ENCODE measurements at places on chromosomes 1 and 21. TPM values are rescaled to one million over a fixed set of nuclear protein-coding genes. Genes with fewer than 3 reads are reported as not detected.

SHISA4 gene
- 2.5 TPM for total RNA-seq

USH2A gene
- total RNA-seq = not detected

GBP3 gene
- 88.6 TPM for total RNA-seq

DNAI4 gene
- total RNA-seq = 0.73 TPM

APCS gene
- not detected for total RNA-seq

POGZ gene
- 127 TPM for total RNA-seq

RAB7B gene
- not detected for total RNA-seq

OR6N1 gene
- not detected for total RNA-seq

DNA sequence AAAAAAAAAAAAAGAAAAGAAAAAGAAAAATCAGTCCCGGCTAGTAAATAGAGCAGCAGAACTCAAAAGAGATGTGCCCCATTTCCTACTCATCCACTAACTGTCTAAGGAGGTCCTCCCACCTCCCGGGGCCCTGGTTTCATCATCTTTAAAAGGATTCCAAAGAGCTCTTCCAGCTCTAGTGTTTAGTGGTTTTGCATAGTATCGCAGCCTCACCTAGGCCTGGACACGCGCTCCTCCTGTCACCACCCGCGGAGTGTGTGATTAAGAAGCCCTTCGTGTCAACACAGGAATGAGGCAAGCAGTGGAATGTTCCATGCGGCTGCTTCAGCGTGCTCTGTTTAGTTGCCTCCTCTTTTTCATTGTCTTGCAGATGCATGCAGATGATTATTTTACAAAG is 49.0 kb downstream of the LBR start:
- H3K4me1 ChIP-seq = no peaks in the 10 kb centered on the region
- no peak for DNase-seq
- H3K27ac ChIP-seq = no peak overlapping the region
- no peaks in the 10 kb centered on the region for H3K27me3 ChIP-seq
- peaks cover 1% of the 10 kb centered on the region for H3K36me3 ChIP-seq
- no peak overlapping the region for H3K4me3 ChIP-seq

GRCh38 chr1:160781186-160781766 is 14.7 kb upstream of the LY9 start:
- no peaks in the 10 kb centered on the region for H3K27me3 ChIP-seq
- DNase-seq = no peak
- peak overlapping the region; percentile 66 for H3K4me3 ChIP-seq

DNA sequence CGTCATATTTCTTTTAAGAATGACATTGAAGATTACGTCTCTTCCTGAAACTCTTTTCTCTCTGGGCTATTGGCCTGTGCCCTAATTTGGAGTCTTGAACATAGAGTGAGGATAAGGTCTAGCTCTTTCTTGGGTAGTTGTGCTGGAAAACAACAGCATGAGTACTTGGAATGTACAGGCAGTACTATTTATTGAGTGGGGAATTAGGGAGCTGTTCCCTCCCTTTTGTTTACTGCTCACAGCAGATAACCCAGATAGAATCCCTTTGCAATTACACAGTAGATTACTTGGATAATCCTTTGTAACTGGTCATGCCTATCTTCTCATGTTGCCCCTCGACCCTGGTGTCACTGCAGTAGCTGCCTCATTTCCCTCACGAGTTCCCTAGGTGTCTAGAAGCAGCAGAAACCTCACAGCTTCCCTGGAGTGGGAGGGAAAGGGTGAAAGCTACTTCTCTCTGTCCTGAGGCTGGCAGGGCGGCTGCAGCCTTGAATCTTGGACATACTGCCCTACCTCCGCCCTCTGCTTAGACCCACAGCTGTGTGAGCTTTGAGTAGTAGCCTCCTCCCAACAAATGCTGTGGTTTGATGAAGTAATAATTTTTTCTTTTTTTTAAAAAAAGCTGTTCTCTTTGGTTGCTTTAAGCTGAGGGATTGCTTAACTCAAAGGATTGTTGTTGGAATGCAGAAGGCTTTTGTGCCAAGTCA is 70.6 kb downstream of the FGGY start:
- DNase-seq = no peak
- no peak overlapping the region for H3K27ac ChIP-seq
- H3K27me3 ChIP-seq = no peaks in the 10 kb centered on the region
- H3K4me3 ChIP-seq = no peak overlapping the region

DNA sequence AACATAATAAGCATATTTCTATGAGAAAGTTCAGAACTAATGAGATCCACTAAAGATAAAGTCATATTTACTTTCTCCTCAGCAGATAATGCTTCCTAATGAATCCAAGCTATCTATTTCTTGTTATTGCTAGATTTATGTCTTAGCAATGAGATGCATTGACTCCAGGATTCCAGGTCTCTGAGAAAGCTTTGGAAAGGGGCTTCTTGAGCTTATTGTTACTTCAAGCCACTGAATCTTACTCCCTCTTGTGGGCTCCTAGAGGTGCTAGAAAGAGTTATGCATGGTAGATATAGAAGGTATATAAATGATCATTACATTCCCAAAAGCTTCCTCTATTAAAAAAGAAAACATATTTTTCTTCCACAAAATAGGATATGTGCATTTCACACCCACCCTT is 246.4 kb upstream of the ADAMTS5 start:
- no peaks in the 10 kb centered on the region for H3K27me3 ChIP-seq
- DNase-seq = no peak
- H3K4me1 ChIP-seq = no peaks in the 10 kb centered on the region
- H3K36me3 ChIP-seq = peaks cover 5% of the 10 kb centered on the region
- no peak overlapping the region for H3K4me3 ChIP-seq

DNA sequence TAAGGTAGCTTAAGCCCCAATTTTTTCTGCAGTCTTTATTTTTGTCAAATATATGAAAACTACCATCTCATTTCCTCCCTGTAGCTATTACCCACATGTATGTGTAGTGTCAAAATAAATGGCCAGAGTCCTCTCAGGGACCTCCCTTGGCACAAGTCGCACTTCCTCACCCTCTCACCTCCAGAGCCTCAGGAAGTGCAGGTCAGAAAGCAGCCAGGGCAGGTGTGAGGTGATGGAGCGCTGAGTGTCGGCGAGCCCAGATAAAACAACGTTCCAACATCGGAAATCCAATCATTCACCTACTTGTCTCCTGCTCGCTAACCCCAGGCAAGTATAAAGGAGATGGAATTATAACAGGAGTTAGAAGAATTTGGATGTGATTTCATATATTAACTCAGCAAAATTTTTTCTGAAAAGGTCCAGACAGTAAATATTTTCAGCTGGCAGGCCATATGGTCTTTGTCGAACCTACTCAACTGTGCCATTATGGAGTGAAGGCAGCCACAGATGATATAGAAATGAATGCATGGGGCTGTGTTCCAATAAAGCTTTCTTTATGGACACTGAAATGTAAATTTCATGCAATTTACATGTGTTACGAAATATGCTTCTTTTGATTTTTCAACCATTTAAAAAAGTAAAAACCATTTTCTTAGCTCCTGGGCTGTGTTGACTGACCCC is 76.8 kb upstream of the ERG start:
- H3K27me3 ChIP-seq = peaks cover under 1% of the 10 kb centered on the region
- H3K36me3 ChIP-seq = no peaks in the 10 kb centered on the region
- DNase-seq = no peak
- no peaks in the 10 kb centered on the region for H3K4me1 ChIP-seq
- H3K27ac ChIP-seq = no peak overlapping the region

- H3K27ac ChIP-seq = peak overlapping the region; percentile 40
- H3K27me3 ChIP-seq = no peaks in the 10 kb centered on the region
- DNase-seq = no peak
- H3K36me3 ChIP-seq = peaks cover 11% of the 10 kb centered on the region
- peaks cover 17% of the 10 kb centered on the region for H3K4me1 ChIP-seq
Measured at GRCh38 chr1:248853663-248854375, 5.1 kb downstream of the ZNF692 start.

GRCh38 chr1:167251472-167251871 is 30.8 kb downstream of the POU2F1 start:
- peaks cover 47% of the 10 kb centered on the region for H3K4me1 ChIP-seq
- DNase-seq = no peak
- no peak overlapping the region for H3K27ac ChIP-seq
- no peaks in the 10 kb centered on the region for H3K27me3 ChIP-seq
- no peak overlapping the region for H3K4me3 ChIP-seq

GRCh38 chr21:37505963-37506362 is 139.4 kb downstream of the DYRK1A start:
- peaks cover 19% of the 10 kb centered on the region for H3K36me3 ChIP-seq
- H3K4me3 ChIP-seq = no peak overlapping the region
- no peaks in the 10 kb centered on the region for H3K27me3 ChIP-seq
- H3K4me1 ChIP-seq = peaks cover 19% of the 10 kb centered on the region
- H3K27ac ChIP-seq = no peak overlapping the region

GRCh38 chr1:9603307-9603706 is 14.6 kb downstream of the TMEM201 start:
- H3K4me1 ChIP-seq = no peaks in the 10 kb centered on the region
- no peak overlapping the region for H3K27ac ChIP-seq
- H3K4me3 ChIP-seq = no peak overlapping the region
- H3K27me3 ChIP-seq = no peaks in the 10 kb centered on the region
- no peak for DNase-seq

DNA sequence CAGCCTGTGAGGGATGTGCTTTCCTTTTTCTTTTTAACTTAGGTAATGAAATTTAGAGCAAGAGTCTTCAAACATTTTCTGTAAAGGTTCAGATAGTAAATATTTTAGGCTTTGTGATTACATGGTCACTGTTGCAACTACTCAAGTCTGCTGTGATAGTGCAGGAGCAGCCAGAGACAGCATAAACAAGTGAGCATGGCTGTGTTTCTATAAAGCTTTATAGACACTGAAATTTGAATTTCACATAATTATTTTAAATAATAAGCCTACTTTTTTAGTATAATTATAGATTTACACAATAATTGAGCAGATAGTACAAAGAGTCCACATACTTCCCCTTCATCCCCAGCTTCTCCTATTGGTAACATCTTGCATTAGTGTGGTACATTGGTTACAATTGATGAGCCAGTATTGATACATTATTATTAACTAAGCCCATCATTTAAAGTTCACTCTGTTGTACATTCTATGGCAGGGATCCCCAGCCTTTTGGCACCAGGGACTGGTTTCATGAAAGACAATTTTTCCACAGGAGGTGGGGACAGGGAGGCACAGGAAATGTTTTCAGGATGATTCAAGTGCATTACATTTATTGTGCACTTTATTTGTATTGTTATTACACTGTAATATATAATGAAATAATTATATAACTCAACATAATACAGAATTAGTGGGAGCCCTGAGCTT is 3.0 kb downstream of the ATF6 start:
- H3K4me1 ChIP-seq = peaks cover 23% of the 10 kb centered on the region
- H3K36me3 ChIP-seq = peaks cover 8% of the 10 kb centered on the region
- H3K27me3 ChIP-seq = no peaks in the 10 kb centered on the region

DNA sequence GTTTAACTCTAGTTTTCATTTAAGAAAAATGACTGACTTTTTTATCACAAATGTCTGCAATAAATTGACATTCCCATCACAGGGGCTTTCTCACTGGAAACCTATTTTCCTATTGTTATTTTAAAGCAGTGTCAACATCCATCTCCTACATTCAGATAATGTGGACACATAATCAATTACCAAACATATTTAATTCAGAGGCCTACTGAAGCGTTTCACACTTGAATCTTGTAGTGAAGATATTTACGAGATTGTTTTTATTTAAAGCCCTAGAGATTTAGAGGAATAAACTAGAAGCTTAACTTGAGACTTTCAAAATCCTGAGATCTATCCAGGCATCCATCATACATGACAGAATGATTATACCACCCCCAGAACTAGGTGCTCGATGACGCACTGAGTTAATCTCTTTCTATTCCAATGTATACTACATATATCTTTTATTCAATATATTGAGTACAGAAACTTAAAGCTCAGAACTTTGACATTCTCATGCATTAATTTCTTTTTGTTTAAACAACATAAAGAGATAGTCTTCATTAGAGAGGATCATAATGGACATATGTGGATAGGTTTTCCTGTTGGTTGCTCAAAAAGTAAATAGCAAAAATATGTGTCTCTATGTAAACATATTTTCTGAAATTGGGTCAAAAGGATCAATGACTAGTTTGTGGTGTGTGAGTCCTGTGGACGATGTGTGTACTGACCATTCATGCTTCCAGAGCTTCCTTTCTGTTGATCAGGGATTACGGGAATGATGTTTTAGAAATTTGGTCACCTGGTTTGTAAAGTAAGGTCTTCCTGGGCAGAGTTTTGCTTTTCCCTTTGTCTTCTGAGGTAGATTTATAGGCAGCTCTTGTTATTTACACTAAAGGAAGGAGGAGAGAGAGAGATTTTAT is 171.5 kb upstream of the HMCN1 start:
- H3K27me3 ChIP-seq = no peaks in the 10 kb centered on the region
- H3K36me3 ChIP-seq = no peaks in the 10 kb centered on the region
- DNase-seq = no peak
- H3K27ac ChIP-seq = peak overlapping the region; percentile 98
- H3K4me3 ChIP-seq = no peak overlapping the region

GRCh38 chr1:64895500-64895899 is 70.8 kb downstream of the JAK1 start:
- H3K4me3 ChIP-seq = peak overlapping the region; percentile 54
- no peak for DNase-seq
- H3K27me3 ChIP-seq = no peaks in the 10 kb centered on the region
- peak overlapping the region; percentile 52 for H3K27ac ChIP-seq
- no peaks in the 10 kb centered on the region for H3K36me3 ChIP-seq
- H3K4me1 ChIP-seq = peaks cover 78% of the 10 kb centered on the region

GRCh38 chr1:23403038-23403336 is 21.6 kb downstream of the TCEA3 start:
- H3K4me3 ChIP-seq = no peak overlapping the region
- no peak overlapping the region for H3K27ac ChIP-seq
- no peaks in the 10 kb centered on the region for H3K36me3 ChIP-seq
- H3K27me3 ChIP-seq = no peaks in the 10 kb centered on the region

DNA sequence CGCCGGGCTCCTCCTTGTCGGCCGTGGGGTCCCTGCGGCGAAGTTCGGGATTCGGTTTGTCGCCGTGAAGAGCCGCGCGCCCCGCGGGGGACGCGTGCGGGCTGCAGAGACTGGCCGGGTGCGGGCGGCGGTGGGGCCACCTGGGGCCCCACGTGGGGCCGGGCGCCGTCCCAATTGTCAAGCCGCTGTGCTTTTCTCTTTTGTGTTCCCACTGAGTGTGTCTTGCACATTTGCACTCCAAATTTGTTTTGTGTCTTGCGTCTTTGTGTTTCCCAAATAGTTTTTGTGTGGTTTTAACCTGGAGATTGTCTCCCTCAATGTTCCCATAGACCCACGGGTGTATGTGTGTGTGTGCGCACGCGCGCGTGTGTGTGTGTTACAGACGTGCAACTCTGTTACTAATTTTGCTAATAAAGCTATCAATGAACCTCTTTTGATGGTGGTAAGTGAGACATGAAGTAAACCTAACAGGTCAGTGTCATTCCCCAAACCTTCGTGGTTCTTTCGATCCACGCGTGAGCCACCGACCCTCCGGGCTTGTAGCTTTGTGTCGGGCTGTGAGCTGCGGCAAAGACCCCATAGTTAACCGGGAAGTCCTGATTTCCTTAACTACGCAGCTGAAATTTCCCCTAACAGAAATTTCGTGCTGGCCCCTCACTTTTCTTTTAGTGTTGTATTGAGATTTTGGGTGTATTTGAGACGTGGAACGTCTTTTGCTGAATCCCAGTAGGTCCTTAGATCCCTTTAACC is 708 bp downstream of the PRDM2 start:
- H3K36me3 ChIP-seq = peaks cover 11% of the 10 kb centered on the region
- DNase-seq = no peak
- H3K4me3 ChIP-seq = peak overlapping the region; percentile 98
- peak overlapping the region; percentile 83 for H3K27ac ChIP-seq
- peaks cover 33% of the 10 kb centered on the region for H3K4me1 ChIP-seq
- H3K27me3 ChIP-seq = no peaks in the 10 kb centered on the region

- no peak overlapping the region for H3K4me3 ChIP-seq
- H3K27ac ChIP-seq = no peak overlapping the region
- no peaks in the 10 kb centered on the region for H3K27me3 ChIP-seq
- DNase-seq = no peak
- peaks cover 8% of the 10 kb centered on the region for H3K4me1 ChIP-seq
Measured at GRCh38 chr1:77489910-77490309, 192.5 kb downstream of the ZZZ3 start.
